ENCODE measurements at places on chromosomes 12 and 14.

GRCh38 chr12:129101404-129101803 is 248.1 kb downstream of the GLT1D1 start:
- DNase-seq, result no peak

GRCh38 chr14:57297852-57298251 is 29.1 kb downstream of the AP5M1 start:
- no peak for DNase-seq

DNA sequence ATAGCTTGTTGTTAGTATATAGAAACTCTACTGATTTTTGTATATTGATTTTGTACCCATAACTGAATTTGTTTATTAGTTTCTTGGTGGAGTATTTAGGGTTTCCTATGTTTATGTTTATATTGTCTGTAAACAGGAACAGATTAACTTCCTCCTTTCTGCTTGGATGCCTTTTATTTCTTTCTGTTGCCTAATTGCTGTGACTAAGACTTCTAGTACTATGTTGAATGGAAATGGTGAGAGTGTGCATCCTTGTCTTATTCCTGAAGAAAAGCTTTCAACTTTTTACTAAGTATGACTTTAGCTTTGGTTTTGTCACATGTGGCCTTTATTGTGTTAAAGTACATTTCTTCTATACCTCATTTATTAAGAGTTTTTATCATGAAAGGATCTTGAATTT is 20.9 kb downstream of the FBXW8 start:
- DNase-seq, result no peak

DNA sequence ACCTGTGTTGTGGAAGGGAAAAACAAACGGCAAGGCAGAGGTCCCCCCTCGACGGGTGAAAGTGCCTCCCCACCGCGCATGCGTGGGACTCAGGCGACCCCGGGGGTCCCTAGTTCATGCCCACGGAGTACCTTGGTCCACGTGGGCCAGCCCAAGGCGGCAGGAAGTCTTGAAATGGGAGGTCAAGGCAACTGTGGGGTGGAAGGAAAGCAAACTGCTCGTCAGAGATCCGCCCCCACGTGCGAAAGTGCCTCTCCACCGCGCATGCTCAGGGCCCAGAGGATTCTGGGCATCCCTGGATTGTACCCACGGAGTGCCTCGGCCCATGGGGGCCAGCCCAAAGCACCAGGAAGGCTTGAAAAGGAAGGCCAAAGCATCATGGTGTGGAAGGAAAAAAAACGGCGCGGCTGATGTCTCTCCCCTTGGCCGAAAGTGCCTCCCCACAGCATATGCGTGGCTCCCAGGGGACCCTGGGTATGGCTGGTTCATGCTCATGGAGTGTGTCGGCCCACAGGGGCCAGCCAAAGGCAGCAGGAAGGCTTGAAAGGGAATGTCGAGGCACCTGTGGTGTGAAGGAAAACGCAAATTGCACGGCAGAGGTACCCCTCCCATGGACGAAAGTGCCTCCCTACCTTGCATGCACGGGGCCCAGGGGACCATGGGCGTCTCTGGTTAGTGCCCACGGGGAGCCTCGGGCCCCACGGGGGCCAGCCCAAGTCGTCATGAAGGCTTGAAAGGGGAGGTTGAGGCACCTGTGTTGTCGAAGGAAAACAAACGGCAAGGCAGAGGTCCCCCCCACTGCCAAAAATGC is 369.7 kb downstream of the ALG10 start:
- DNase-seq, result no peak

- no peak for DNase-seq
Measured at GRCh38 chr12:48894271-48894670, 28.6 kb upstream of the RND1 start.

GRCh38 chr12:89468017-89468416 is 56.6 kb downstream of the GALNT4 start:
- no peak for DNase-seq

GRCh38 chr12:78455991-78456390 is 408.6 kb upstream of the SYT1 start:
- no peak for DNase-seq

DNA sequence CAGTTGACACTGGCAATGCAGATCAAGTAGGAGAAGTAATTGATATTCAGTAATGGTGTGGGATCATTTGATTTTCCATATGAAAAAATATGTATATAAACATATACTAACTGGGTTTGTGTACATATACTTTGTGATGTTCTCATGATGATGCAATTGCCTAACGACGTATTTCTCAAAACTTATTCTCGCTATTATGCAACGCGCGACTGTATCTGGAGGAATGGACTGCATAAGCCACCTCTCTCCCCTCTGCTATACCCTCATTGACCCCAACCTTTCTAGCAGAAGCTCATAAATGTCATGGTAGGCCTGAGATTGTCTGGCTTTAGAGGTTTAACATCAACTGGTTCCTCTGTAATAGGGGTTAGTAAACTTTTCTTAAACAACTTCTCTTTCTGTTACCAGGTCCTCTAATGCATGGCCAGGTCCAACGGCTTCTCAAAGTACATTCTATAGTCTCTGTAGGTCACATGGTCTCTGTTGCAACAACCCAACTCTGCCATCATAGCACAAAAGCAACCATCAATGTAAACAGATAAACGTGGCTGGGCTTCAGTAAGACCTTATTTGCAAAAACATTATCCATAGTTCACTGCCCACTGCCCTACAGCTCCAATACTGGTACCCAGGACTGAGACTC is 59.3 kb downstream of the FOXN3 start:
- DNase-seq, result no peak

DNA sequence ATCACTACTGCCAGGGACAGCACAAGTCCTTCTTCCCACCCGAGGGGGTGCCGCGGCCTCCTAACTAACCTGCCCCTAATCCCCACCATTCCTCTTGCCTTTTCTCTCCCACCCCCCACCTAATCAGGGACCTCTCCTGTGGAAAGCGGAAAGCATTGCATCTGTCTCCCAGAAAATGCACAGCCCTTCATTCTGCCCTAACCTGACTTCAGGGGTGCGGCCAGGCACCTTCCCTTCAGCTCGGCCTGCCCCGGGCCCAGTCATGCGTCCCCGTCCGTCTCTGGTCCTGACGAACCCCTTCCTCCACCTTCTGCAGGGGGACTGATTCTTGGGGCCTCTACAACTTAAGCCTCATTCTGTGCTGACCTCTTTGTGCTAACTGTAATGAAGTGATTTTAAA is 43.9 kb upstream of the TRAF3 start:
- no peak for DNase-seq

- no peak for DNase-seq
Measured at GRCh38 chr12:67450441-67450840, 181.3 kb downstream of the CAND1 start.

- DNase-seq, result no peak
Measured at GRCh38 chr14:76576047-76576741, 185.1 kb upstream of the VASH1 start.

GRCh38 chr14:31336646-31337045 is 83.7 kb downstream of the HEATR5A start:
- DNase-seq, result no peak

GRCh38 chr14:85248881-85249635 is 280.9 kb upstream of the FLRT2 start:
- no peak for DNase-seq

DNA sequence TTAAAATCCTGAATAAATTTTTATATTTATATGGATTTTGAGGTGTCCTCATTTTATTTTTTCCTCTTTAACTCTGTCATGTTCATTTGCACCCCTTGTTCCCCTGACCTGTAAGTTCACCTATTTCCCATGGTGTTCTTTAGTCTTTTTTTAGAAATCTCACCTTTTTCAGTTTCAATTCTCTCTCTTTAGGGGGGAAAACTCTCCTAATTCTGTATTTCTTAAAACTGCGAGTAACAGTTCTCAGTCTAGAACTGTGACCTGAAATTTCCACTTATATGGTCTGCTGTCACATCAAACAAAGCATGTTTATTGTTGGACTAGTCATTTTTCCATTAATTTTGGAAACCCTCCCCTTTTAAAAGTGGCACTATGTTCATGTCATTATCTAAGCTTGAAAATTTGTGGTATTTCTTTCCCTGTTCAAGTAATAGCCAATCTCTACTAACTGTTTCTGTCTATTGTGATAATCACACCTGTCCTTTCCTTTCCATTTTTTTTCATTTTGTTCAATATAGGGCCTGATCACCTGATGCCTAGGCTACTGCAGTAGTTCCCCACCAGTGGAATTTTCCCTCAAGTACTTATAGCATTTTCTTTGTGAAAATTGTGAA is 14.0 kb upstream of the FBXO33 start:
- DNase-seq, result no peak

DNA sequence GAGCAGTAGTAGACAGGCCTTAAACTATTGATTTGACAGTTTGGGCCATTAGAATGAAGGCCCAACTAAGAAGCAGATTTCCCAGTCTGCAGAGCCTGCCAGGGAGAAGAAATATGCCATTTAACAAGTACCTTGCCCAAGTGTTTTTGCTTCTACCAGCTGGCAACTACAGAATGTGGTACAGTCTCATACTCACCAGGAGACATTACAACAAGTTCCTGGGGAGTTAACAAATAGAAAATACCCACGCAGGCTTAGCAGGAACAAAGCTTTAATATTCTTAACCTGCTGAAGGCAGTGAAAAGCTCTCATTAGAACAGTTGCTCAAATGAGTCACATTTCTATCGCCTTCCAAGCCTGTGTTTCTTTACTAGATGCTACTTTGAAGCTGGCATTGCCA is 241.0 kb downstream of the TMEM117 start:
- DNase-seq, result no peak

DNA sequence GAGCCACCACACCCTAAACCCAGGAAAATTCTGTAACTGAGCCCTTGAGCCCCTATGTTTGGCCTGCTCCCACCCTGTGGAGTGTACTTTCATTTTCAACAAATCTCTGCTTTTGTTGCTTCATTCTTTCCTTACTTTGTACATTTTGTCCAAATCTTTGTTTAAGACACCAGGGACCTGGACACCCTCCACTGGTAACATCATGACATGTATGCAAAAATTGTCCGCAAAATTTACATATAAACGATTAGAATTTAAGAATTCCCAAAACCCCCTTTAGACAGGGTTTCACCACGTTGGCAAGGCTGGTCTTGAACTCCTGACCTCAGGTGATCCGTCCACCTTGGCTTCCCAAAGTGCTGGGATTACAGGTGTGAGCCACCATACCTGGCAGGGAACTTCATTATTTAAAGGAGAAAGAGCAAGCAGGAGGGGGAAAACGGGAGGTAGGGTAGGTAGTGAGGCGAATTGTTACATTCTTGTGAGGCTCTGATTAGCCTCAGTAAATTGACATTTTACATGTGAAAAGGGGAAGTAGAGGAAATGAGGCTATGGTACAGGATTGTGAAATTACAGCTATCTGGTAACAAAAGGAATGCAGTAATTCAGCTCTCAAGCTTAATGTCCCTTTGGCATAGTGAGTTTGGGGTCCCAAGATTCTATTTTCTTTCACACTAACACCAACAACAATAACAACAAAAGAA is 27.6 kb downstream of the TUBA1A start:
- DNase-seq, result no peak

DNA sequence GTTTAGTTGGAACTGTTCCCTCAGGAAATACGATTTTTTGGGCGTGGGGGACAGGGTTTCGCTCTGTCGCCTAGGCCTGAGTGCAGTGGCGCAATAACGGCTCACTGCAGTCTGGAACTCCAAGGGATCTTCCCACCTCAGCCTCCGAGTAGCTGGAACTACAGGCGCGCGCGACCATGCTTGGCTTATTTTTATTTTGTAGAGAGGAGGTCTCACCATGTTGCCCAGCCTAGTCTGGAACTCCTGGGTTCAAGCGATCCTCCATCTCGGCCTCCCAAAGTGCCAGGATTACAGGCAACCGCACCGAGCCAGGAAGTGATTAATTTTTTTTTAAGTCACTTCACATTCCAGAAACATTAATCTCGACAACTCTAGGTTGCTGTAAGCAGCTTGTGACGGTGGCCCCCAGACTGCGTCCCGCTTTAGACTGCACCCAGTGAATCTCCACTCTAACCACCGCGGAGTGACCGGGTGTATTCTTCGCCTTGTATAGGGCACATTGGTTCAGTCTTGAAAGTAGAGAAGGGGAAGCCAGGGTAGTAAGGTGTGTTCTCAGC is 830 bp upstream of the MIS18BP1 start:
- no peak for DNase-seq

DNA sequence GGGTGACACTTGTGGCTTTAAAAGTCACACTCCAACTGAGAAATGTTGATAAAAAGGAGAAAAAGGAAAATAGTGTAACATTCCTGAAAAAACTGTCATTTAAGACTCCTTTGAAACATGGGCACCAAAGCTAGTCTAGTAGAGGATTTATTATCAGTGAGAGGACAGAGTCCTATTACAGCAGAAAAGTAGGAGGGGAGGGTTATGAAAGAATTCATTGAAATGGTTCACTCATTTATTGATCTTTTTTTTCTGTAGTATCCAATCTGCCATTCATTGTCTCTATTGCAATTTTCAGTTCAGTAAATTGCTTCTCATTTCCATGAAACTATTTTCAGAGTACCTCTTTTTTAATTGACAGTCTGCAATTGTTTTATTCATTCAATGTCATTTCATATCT is 25.4 kb downstream of the PPM1A start:
- no peak for DNase-seq

DNA sequence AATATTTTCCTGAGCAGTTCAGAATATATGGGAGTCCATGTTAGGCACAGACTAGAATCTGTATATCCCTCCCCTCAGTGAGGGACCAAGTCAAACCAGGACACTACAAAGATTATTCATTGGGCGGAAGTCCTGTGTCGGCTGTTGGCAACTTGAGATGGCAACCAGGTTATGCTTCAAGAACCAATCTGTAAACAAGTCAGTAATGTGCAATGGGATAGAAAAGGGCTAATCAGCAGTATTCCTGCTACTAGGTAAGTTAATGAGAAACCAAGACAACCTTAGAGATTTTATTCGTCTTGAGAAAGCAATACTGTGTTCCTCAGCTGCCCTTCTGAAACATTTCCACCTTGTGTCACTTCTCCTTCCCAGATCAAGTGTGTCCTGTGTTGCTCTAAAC is 26.4 kb downstream of the ARG2 start:
- no peak for DNase-seq

- DNase-seq, result peak; percentile 35
Measured at GRCh38 chr12:94710933-94711332, 60.6 kb upstream of the TMCC3 start.

GRCh38 chr12:2325519-2325918 is 272.7 kb downstream of the CACNA1C start:
- DNase-seq, result no peak

DNA sequence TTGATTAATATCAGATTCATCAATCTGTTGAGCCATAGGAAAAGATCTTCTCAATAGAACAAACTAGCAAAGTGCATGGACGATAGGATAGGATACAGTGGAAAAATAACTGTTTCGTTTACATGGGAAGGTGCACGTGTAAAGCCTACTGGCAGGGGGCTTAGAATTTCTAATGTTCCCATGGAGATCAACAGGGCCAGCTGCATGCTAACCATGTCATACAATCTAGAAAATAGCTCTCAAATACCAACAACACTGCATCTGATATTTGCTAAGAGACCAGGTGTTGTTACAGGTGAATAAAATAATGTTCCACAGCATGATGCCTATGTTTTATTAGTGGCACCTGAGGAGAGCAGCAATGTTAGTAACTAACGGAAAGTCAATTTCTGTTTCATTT is 72.5 kb downstream of the ACSS3 start:
- no peak for DNase-seq
